ENCODE measurements at places on chromosomes 7 and 10.

- no peak for DNase-seq
These were observed 11.4 kb upstream of the IDI2 start for GRCh38 chr10:1037098-1037497.

DNA sequence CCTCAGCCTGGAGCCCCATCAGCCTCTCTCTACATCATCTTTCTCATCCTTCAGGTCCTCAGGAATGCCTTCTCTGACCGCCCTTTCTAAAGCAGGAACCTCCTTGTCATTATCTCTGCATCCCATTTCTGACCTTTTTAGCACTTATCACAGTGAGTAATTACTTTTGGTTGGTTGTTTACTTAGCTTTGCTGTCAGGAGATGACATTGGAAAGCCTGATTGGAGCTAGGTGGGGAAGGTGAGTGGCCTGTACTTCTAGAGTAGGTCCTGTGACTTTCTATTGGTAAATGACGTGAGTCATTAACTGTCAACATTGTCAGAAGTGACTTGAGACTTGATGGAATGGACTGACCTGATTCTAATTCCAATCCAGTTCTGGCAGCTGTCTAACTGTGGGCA is 9.3 kb upstream of the SLC25A13 start:
- DNase-seq, result no peak

DNA sequence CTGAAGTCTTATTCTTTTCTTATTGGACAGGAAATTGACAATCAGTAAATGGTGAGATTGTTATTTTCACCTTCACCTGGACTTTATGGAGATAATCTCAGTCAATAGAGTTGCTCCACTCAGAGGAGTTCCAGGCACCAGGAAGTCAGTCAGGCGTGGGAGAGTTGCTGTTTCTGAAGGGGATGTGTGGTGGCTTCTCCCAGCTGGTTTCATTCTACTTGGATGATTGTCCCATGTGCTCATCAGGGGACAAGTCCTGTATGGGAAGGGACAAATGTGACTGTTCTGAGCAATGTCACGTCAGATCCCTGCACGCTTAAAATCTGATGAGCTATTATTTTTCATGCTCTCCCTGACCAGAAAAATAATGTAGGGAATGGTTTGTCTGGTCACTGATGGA is 222.5 kb upstream of the PITRM1 start:
- no peak for DNase-seq

- no peak for DNase-seq
These were observed 40.2 kb upstream of the PAX2 start for GRCh38 chr10:100705139-100705538.

DNA sequence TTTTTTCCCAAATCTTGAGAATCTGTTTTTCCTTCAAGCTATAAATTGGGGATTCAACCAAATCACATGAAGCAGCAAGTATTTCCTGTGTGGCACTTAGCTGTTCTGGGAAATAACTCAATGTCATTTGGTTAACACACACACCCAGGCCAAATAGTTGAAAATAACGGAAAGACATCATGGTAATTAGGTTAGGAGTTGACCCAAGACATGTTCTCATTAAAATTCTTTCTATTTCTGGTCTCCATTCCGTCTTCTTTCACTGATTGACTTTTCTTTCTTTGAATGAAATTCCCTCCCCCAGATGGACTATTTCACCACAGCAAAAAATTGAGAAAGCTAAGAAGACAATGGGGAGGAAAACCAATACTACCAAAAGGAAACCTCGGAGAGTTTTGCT is 30.5 kb downstream of the NRP1 start:
- DNase-seq, result no peak

DNA sequence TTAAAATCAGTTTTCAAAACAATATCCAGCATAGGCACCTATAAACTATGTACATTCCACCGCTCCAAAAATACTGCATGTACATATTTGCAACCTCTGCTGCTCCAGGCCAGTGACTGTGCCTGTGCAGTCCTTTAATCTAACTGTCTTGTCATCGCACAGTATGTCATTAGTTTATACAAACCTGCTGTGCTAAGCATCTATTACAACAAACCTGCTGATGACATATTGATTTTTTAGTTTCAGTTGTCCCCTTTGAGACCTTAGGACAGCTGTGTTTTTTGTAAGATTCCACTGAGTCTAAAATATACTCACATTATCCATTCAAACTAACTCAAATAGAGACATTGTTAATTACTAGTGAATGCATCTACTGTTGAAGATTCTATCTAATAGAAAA is 33.1 kb downstream of the SEMA3C start:
- no peak for DNase-seq

Measured in T-cell (primary cell).